ENCODE measurements at places on chromosomes 1 and 21. TPM values are rescaled to one million over a fixed set of nuclear protein-coding genes. Genes with fewer than 3 reads are reported as not detected.
A peak's percentile ranks its signal among the peaks of the same experiment; 100 is the strongest.

The ZNF691 gene
- 12.7 TPM for polyA plus RNA-seq

- DNase-seq, result peak; percentile 52
These were observed 6.2 kb downstream of the NECTIN4 start for GRCh38 chr1:161082996-161083747.

The SMIM1 gene
- polyA plus RNA-seq, result 10.7 TPM

The TRIM46 gene
- 0.24 TPM for polyA plus RNA-seq

DNA sequence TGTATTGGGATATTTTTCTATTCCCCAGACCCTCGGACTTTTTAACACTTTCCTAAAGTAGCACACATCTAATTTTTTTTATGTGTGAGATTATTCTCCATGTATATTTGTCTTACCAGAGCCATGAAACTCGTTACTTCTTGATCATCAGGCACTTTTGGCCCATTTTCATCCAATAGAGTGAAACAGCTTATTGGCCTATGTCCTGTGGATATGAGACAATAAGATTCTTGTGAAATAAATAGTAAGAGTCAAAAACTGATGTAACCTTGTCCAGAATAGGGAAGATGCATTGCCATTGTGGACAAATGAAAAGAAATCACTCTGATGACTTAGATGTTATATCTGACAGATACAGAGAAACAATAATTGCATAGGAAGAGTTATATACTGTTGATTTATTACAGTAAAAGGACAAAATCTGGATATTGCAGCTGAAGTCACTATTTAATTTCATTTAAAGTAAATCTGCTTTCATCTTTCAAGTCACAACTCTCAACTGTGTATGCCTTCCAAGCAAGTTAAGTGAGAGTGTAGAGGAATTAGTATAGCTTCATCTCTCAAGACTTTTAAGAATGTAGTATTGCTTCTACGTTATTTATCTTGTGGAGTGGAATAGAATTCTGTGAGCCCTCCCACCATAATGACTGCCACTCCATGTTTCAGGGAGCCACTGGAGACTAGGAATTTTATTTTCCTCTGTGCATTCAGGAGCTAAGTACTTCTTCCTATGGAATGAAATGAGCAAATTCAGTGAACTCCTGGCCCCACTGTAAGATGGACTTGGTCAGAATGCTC is 86.9 kb downstream of the ADAMTS1 start:
- DNase-seq, result no peak

GRCh38 chr21:39602076-39602689 is 10.6 kb upstream of the B3GALT5 start:
- DNase-seq, result no peak

The RNU1-2 gene
- polyA plus RNA-seq, result not detected

GRCh38 chr1:81689531-81689941 is 111.2 kb upstream of the ADGRL2 start:
- DNase-seq, result no peak

The EFNA1 gene
- polyA plus RNA-seq, result 27.3 TPM
